Activated CD4-positive, alpha-beta T cell treated with anti-CD3 and anti-CD28 coated beads for 48 hours (primary cell): ENCODE measurements at places on chromosomes 2 and 18.

DNA sequence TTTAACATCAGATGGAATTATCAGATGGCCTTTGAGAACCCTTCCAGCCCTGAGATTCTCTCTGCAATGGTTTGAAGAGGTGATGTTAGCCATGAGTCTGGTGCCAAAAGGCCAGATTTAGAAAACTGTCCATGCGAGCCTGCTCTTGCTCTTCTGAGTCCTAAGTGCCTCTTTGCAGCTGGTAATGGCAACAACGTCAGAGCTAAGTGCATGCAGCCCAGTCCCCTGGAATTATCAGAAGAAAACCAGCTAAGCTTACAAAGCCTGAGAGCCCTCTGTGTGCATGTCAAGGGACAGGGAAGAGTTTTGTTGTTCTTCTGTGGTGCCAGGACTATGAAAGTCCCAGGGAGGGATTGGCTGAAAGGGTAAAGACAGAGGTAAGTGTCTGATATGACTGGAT, 89.8 kb downstream of the LOXHD1 start:
- DNase-seq: no peak

GRCh38 chr2:113930448-113930847, 40.6 kb downstream of the ACTR3 start:
- DNase-seq: no peak

GRCh38 chr2:11768946-11769345, 22.5 kb downstream of the LPIN1 start:
- no peak for DNase-seq

- no peak for DNase-seq
Observed at GRCh38 chr2:195709901-195710806, 53.1 kb downstream of the SLC39A10 start.

DNA sequence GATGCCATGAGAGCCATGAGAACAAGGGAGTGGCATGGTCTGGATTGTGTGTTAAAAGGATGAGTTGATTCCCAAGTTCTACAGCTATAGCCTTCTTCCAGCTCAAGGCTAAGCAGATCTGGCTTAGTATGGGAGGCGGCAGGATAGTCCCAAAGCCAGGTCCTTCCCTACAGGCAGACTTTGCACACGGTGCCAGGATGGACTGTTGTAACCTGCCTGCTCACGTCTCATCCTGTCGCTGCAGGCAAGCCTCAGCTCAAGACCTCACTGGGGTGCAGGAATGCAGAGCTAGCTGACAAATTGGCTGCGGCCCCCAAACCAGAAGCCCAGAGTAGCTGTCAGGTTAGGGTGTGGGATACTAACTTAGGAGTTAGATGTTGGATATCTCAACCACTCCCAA, 28.8 kb upstream of the IGFBP5 start:
- no peak for DNase-seq

DNA sequence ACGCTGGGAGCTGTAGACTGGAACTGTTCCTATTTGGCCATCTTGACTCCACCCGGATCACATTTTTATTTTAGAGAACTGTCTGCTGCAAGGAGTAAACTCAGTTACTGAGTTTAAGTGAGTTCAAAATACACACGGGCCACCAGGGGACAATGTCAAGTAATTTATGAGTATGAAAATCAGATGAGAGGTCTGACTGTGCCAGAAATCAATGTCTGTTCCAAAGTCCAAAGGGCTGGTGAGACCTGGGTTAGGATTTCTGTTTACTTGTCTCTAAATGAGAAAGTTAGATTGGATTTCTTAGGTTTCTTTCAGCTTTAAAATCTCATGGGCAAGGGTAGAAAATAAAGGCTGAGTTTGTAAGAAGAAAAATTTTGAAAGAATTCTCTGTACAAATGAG, 465.8 kb upstream of the MEIS1 start:
- no peak for DNase-seq

DNA sequence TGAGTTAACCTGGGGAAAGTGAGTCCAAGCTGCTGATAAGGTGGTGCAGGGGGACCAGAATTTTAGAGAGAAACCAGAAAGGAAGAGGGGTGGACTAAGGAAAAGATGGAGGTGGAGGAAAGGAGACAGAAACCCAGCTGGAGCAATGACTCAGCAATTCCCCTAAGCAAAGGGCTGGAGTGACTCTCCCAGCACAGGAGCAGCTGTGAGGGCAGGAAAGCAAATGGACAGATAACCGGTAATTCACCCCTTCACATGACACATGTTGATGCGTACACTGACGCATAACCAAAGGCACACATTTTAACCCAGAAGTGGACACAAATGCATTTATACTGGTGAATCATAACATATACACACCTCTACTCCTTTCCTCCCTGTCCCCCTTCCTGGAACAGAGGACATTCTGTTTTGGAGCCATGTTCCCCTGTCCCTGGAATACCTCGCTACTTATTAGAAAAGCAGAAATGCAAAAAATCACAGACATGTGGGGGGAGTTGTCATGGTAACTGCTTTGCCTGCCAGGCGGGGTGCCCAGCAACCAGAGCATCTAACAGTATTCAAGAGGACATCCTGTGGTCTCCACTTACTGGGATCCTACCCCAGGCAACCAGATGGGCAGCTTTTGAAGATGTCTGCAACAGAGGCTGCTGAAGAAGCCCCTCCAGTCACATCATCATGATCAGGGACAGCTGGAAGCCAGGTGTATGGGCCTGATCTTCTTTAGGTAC, 4.7 kb downstream of the CDK5R2 start:
- no peak for DNase-seq

DNA sequence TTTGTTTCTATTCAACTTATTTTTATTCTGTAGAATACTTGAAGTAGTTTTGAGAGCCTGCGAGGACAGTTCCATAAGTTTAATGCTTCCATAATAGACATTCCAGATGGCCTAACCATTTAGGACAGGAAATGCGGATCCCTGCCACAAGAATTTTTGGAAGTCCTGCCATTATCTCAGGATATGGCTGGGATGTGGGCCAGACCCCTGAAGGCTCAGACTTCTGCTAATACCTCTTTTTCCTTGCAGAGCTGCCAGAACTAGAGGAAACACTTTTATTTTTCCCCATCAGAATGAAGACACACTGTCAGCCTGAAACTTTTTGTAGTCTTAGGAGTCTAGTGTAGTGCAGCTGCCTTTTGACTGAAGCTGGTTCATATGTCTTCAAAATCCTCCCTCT, 806.5 kb downstream of the TDRD15 start:
- DNase-seq: no peak

DNA sequence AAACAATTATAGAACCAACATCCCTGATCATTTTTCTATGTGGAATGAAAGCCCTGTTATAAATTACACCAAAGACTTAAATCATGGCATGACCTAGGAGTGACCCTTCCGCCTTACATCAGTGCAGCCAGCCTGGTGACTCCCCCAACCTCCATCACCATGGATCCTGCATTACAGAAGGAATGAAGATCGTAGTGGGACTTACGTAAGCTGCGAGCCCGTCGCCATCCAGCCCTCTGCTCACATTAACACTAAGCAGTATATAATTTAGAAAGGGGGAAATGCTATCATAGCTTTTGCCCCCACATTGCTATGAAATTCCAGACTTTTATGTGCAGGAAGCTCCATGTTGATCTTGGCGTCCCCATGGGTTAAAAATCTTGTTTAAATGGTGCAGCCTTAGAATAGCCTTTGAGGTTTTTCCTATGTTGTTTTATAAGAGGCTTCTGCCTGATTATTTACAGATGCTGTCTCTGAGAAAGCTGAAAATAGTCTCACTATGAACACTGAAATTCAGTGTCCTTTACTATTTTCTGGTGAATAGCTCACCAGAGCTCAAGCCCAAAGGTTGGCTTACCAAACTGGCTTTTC, 76.3 kb downstream of the COLEC12 start:
- no peak for DNase-seq

DNA sequence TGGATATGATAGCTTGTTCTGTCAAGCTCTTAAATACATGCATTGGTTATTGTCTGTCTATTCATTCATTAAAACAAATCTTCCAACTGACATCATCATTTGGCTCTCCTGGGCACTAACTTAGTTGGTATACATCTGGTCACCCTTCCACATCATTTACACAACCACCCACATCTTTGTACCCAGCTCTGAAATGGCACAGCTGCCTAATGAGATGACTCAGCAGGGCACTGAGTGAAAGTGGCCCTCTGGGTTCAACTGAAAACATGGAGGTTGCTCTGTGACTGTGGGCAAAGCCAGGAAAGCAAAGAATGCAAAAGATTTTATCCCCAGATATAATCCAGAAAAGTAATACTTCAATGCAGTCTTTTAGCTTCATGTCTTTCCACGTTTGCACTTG, 234.0 kb upstream of the MAP2 start:
- DNase-seq: no peak
